ENCODE measurements at places on chromosomes 11 and 22. TPM values are rescaled to one million over a fixed set of nuclear protein-coding genes. Genes with fewer than 3 reads are reported as not detected.

The HOATZ gene
- not detected for total RNA-seq

The GPR137 gene
- total RNA-seq, result 72.8 TPM

The PRCP gene
- 46.2 TPM for total RNA-seq

The RFPL1 gene
- total RNA-seq, result not detected

Data from PC-9 (cell line).